Activated CD4-positive, CD25-positive, alpha-beta regulatory T cell treated with anti-CD3 and anti-CD28 coated beads, Interleukin-2, amount 50 U/mL, for 72 hours (primary cell): ENCODE measurements at places on chromosomes 2 and 18.

- no peak for DNase-seq
These were observed 215.4 kb downstream of the ZBTB7C start for GRCh38 chr18:48193521-48194492.

- no peak for DNase-seq
These were observed 41.1 kb downstream of the STAT1 start for GRCh38 chr2:190972846-190973245.

DNA sequence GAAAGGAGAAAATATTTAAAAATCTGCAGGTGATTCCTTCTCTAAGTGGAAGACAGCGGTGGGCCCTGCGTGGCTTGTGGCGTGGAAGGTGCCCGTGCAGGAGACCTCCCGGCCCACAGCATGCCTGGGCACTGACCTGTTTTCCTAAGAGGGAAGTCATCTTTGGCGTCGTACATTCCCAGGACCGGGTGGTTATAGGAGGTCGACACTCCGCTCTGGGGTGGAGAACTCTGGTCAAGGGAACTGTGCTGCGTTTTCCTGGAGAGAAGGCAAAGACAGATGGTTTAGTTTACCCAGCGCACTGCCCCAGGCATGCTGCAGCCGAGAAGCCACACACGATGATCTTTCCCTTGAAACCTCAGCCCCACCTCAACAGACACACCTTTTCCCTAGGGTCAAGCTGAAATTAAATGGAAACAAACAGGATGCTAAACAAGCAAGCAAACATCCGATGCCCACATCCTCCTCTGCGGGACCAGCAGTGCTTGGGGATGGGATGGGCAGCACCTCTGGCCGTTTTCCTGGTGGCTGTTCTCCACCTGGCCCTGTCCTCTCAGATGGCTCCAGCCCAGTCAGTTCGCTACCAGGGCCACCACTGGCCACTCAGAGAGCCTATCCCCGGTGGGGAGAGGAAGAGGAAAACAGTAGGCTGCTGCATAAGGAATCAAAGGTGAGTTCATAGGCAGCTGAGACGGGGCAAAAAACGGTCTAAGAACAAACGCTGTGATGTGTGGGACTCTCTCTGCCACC is 244.1 kb downstream of the HDAC4 start:
- peak; percentile 13 for DNase-seq

DNA sequence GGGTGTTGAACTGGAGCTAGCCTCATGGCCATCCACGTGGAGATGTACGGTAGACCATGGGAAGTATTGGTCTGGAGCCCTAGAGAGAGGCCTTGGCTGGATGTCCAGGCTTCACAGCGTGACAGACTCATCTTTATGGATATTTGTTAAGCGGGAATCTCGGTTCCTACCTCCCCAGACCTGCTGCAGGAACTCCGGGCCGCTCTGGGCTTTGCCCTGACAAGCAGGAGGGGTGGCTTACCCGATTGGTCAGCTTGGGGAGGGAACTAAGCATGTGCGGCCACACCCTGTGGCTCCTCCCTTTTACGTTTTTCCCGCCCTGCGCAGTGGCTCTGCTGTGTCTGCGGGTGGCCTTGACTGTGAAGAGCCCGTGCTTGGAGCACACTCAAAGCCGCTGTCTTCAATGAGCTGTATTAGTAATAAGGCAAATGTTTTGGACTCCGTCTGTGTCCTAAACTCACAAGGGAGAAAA is 52.3 kb downstream of the PAPOLG start:
- DNase-seq = no peak

GRCh38 chr2:116732322-116732721 is 1082.2 kb upstream of the DDX18 start:
- DNase-seq = no peak

- peak; percentile 7 for DNase-seq
These were observed 2.7 kb upstream of the SLC66A2 start for GRCh38 chr18:79953971-79954651.

DNA sequence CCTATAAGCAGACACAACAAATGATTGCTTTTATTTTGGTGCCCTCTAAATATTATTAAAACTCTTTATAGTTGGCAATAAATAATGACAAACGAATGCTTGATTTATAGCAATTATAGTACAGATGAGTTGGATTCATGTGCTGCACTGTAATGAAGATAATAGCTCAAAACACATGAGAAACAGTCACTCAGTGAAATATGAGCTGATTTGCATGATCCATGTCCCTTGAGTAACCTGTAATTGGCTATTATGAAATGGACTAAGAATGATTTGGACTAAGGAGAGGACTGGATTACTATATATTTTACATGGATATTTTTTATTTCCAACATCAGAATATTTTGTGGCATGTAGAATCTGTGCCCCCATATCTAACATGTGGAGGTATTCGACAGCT is 365.6 kb upstream of the UBE2E3 start:
- no peak for DNase-seq

GRCh38 chr2:128682266-128682665 is 363.6 kb upstream of the HS6ST1 start:
- no peak for DNase-seq

GRCh38 chr18:76380791-76381405 is 114.1 kb downstream of the ZNF516 start:
- DNase-seq = no peak

DNA sequence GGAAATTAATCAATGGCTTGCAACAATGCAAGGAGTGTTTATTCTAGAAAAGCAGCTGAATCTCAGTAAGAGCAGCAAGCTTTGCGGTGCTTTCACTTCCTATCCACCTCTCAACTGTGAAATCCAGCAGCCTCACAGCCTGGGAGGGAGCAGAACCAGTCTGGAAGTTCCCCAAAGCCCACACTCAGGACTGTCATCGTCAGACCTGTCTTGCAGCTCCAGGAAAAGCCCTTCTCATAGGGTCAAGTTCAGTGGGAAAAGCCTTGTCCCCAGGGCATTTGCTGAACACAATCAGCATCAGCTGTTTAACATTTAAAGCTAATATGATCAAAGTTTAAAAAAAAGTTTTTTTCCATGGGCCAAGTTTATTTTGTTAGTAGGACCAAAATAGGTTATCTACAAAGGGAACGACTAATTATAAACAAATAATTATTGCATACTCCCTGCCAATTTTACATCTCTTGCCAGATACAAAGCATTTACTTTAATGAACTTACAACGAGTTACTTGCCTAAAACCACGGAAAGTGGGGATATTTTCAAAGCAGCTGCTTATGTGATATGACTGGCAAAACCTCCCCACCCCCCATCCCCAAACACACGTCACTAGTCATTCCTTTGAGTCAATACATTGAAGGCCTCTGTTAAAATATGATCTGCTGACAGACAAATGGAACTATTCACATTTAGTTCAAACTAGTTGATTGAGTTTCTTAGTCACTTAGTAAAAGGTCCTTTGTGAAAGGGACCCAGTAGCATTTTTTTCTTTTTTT is 36.8 kb downstream of the PARD6G start:
- no peak for DNase-seq

DNA sequence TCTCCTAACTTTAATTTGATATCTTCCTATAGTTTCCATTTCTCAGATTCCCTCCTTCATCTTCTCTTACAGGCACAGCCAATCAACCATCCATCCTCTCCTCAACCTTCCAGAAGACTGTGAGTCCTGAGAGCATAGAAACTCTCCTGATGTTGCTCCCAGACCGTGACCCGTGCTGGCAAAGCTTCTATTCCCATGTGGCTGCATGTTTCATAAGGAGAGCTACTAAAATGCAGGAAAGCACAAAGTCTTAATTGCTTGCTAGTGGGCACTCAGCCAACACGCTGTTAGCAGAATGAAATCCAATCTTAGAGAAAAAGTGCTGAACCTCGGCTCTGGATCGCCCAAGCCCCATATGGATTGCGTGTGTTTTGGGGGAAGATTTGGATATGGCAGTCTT is 1244.7 kb upstream of the ZEB2 start:
- DNase-seq = no peak

GRCh38 chr2:207224791-207225482 is 59.2 kb upstream of the KLF7 start:
- no peak for DNase-seq

DNA sequence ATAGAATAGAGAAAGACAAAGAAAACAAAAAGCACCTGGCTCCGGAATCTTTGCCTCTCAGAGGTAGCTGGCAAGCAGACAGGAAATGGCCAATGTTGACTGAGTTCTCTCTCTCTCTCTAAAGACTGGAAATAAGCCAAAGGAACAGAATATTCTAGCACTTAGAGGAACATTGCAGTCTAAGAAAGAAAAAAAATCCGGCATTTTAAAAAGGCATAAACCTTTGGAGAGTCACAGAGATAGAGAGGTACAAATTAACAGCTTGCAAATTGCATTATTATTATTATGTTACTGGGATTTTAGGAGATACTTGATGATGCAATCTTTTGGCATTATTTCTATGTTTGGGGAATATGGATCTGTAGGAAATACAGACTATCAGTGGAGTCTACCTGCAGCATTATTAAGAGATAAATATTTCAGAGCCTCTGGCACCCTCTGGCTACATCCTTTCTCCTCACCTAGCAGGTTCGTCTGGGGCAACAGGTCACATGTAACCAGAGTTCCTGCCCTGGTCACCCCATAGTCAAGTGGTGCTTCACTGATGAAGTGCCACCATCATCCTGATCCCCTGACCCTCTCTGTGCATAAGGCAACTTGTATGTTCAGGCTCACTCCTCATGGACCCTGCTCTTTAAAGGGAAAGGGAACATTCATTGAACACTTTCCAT is 318.9 kb upstream of the ACVR2A start:
- no peak for DNase-seq

DNA sequence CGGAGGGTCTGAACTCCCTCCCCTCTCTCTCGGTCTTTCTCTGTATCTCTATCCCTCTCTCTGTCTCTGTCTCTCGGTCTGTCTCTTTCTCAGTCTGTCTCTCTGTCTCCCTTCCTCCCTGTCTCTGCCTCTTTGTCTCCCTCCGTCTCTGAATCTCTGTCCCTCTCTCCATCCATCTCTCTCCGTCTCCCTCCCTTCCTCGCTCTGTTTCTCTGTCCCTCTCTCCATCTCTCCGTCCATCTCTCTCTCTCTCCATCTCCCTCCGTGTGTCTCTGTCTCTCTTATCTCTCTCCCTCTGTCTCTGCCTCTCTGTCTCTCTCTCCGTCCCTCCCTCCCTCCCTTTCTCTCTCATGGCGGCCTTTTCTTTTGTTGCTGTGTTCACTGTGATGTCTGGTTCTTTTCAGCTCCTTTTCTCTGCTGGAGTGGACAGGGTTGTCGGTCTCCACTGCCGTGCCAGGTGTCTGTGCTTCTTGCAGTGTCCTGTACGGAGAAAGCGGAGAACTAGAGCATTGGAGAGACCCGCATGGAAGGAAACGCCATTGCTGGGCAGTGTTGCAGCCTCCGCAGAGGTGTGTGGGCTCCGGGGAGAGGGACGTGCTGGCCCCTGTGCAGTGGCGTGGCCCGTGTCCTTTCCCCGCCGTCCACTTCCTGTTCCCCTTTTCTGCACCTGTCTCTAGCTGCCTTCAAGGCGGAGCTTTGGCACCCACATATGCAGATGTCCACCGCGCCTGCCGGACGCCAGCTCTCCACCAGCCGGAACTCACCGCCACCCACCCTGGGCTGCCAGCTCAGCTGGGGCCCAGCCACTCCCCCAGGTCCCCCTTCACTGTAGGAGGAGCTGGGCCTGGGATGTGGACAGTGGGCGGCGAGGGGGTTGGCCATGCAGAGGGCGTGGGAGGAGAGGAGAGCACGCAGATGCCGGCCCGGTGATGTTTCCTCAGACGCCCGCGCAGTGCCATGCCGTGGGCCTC is 113.1 kb downstream of the NFATC1 start:
- peak; percentile 28 for DNase-seq

DNA sequence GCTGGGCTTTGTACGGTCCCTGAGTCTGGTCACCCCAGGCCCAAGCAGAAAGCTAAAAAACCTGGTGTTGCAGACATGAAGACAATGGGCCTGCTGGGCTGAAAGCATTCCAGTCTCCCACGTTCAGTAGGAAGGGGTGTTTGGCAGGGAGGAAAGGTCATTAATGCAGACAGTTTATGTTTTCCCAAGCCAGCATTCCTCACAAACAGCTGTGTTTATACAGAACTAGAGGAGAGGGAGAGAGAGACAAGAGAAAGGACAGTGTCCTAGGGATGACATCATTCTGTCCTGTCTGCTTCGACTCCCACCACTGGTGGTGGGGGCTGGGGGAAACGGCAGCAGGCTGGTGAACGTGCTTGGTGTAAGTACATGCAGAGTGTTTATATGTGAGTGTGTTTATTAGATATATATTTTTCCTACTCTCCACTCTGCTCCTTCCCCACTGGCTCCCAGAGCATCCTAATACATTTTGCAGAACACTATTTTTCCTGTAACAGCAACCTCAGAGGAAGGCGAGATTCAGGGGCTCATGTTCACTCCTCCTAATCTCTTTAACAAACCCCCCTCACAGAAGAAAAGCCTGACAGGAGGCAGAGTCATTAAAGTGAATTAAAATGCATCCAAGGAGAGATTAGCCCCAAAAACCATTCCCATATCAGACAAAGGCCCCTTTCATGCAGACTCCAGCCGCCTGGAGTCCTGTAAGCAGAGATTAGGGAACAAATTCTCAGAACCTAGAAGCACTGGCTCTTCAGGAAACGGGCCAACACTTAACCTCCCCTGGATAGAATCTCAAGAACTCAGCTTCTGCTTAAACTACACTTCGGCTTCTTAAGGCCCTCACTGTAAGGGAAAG is 380.4 kb downstream of the TNS1 start:
- no peak for DNase-seq

DNA sequence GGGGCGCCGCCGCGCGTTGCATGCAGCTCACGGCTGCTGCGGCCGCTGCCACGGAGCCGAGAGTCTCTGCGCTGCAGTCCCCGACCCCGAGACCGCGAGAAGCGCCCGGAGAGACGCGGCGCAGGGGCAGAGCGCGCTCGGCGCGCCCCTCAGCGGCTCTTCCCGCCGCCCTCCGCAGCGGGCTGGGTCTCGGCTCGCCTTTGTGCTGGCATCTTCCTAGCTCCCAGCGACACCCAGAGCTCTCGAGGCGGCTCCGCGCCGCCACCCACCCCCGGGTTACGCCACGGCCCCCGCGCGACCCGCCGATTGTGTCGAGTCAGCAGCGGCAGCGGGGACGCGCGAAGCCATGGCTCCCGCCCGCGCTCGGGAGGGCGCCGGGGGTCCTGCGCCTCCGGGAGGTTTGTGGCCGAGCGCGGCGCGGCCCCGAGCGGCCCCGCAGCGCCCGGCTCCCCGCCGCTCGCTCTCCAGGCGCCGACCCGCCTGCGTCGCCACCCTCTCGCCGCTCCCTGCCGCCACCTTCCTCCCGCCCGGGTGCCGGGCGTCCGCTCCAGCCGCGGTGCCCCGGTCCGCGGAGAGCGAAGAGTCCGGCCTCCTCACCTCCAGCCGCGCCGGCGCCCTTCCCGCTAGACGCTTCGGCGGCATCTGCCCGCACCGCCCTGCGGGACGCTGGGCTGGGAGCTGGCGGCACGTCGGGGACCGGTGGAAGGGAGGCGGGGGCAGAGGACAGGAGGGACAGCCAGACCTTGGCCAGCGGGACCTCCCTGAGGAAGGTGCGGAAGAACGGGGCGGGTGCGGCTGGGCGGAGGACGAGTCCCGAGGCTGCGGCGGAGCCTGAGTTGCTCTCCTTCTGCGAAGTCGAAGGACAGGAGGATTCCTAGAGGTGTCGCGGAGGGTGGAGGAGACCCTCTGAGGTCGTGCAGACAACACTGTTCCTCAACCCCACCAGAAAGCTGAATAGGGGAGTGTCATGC is 46.3 kb upstream of the CCDC150 start:
- no peak for DNase-seq
